ENCODE measurements at places on chromosomes 4 and X.

DNA sequence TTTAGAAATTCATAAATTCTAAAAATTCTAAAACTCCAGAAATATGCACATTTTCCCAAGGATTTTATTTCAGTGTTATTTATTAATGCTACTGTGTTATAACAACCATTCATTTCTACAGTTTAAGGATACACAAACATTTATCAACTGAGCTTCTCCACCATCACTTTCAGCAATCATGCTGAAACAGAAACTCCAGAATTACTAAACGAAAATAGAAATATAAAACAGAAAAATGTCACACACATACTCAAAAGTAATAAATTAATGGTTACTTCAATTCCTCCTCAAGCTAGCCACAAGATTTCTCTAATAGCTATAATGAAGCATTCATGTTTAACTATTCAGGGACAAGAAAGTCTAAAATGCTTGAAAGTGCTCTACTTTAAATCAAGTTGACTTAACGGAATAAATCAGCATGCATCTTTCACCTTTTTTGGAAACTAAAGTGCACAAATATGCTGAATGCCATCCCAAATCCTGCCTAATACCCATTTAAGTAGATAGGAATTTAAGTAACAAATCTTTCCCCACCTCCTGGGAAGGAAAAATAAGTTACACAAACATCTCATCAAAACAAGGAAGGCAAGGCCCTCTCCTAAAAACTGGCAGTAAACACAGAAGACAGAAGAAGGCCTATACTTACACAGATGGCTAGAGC lies 563 bp downstream of the FAM13A start:
- DNase-seq, result no peak

GRCh38 chr4:184292877-184293276 lies 75.2 kb upstream of the ENPP6 start:
- DNase-seq, result no peak

DNA sequence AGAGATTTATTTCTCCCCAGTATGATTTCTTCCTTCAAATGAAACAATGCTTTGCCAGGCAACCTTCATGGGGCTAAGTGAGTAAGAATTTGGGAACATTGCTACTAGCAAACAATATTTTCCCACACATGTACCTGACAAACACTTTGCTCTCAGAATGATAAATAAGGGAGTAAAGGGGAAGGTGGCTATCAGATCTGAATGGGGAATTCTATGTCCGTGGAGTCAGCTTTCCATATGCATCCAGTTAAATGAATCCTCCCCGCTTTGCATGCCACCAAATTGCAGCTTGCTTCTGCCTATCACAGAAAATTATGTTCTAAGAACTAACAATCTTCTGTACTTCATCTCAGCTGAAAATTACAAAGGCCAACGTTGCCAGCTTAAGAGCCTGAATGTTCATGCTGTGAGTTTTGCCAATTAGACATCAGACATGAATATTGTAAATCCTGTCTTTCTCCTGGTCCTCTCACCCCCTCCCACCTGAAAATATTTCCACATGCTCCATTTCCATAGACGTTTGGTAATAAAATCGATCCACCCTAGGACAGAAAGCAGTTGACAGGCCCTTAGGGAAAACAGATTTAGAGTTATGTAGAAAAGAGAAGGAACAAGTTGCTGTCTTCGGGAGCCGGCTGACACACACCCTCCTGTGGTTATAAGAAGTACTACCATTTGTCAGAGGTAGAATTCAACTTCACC lies 6.3 kb downstream of the MEPE start:
- DNase-seq, result peak; percentile 62

- no peak for DNase-seq
Measured at GRCh38 chr4:128538111-128538882, 250.7 kb upstream of the PGRMC2 start.

DNA sequence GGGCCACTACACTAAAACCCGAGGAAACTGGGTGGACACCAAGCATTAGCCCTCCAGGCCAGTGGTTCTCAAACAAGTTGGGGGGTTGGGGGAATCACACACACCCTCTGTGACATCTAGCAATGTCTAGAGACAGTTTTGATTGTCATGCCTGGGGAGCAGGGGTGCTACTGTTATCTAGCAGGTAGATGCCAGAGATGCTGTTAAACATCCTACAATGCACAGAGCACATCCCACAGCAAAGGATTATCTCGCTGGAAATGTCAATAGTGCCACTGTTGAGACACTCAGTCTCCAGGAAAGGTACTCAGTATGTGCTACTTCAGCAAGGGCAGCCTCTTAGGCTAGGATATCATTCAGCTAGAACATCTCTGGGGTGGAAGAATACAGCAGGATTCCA lies 1.3 kb downstream of the SMC1A start:
- DNase-seq, result no peak

- DNase-seq, result peak; percentile 2
Measured at GRCh38 chrX:145190801-145191389, 56.4 kb upstream of the SPANXN1 start.

DNA sequence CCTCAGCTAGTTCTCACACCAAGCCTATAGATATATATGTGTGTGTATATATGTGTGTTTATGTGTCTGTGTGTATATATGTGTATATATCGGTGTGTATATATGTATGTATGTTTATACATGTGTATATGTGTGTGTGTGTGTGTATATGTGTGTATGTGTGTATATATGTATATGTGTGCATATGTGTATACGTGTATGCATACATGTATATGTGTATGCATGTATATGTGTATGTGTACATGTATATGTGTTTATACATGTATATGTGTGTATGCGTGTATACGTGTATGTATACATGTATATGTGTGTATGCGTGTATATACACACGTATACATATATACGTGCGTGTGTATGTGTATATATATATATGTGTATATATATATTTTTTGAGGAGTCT lies 18.3 kb downstream of the GTPBP6 start:
- DNase-seq, result no peak

- DNase-seq, result no peak
Measured at GRCh38 chrX:154738011-154738738, 12.7 kb downstream of the GAB3 start.

GRCh38 chrX:50812995-50813842 lies 775 bp downstream of the SHROOM4 start:
- DNase-seq, result peak; percentile 16

GRCh38 chrX:50680990-50681389 lies 133.0 kb downstream of the SHROOM4 start:
- DNase-seq, result no peak

DNA sequence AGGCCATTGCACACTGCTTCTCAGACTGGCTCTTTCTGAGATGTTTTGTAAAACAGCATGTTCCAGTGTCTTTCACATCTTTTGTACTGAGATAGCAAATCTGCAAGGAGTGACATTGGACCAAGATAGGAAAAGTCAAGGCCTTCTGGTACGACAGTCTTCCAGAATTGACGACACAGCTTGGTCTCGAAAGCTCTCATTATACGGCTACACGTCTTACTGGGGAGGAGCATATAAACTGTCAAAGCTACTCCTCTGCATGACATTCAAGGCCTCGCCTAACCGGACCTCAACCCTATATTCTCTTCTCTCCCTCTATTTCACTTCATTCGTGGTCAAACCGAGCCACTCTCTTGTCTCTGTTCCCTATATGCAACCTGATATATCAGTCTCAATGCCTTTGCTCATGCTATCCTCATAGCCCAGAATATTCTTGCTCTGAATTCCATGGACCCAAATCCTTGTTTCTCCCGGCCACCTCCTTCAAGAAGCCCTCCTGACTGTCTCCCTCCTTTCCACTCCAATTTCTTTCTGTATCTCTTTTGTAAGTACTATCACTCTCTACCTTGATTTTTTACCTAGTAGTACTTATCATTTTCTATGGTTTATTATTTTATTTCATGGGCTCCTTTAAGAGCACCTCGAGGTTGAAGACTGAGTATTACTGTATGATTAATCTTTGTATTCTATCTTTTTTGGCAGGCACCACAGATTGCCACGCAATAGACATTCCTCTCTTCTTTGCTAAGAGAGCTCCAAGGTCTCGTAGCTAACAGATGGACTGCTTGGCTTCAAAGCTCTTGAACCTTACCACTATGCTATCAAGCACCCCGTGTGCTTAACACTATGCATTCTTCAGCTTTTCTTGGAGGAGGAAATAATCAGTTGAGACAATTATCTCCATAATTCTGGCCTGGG lies 35.1 kb downstream of the RBM47 start:
- no peak for DNase-seq

DNA sequence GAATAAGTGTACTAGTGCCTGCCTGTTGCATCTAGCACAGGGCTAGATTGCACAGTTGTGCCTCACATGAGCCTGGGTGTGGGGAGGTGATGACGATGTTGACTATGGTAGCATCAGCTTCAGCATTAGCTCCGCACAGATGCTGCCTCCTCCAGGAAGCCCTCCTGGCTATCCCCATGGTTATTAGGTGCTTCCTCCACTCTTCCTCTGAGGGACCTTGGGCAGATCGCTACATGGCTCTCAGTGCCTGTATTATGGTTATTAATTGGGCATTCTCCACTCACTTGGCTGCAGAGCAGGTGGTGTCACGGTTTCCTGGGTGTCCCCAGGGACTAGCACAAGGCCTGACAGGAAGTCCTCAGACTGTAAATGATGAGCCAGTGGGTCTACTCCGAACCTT lies 325.6 kb downstream of the ARHGAP10 start:
- no peak for DNase-seq

GRCh38 chr4:40789031-40789430 lies 39.3 kb downstream of the NSUN7 start:
- DNase-seq, result peak; percentile 43

DNA sequence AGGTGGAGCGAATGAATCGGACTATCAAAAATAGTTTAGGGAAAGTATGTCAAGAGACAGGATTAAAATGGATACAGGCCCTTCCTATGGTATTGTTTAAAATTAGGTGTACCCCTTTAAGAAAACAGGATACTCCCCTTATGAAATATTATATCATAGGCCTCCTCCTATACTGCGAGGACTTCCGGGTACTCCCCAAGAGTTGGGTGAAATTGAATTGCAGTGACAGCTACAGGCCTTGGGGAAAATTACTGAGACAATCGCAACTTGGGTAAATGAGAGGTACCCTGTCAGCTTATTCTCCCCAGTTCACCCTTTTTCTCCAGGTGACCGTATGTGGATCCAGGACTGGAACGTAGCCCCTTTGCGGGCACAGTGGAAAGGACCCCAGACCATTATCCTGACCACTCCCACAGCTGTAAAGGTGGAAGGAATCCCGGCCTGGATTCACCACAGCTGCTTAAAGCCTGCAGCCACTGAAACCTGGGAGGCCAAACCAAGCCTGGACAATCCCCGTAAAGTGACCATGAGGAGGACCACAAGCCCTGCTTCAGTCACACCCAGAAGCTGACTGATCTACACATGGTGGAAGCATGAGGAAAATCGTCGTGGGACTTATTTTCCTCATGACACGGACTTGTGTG lies 1138.1 kb downstream of the ARAP2 start:
- no peak for DNase-seq

- peak; percentile 70 for DNase-seq
Measured at GRCh38 chrX:15786915-15787314, 3.4 kb upstream of the ZRSR2 start.

GRCh38 chr4:108890484-108890881 lies 127.6 kb upstream of the ETNPPL start:
- no peak for DNase-seq

DNA sequence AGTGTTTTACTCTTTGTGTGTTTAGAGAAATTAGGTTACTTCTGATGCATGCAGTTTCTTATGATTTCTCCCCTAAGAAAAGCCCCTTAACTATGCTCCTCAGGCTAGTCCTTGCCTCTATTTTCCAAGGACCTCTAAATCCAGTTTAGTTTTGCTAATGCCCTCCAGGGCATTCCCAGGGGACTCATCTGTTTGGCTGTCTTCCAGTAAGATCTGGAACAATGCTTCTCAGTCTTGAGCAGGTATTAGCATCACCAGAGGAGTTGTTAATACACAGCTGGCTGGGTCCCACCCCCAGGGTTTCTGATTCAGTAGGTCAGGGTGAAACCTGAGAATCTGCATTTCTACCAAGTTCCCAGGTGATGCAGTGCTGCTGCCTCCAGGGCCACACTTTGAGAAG lies 56.9 kb downstream of the OTC start:
- DNase-seq, result no peak

- no peak for DNase-seq
Measured at GRCh38 chr4:170057866-170058265, 31.7 kb upstream of the MFAP3L start.

DNA sequence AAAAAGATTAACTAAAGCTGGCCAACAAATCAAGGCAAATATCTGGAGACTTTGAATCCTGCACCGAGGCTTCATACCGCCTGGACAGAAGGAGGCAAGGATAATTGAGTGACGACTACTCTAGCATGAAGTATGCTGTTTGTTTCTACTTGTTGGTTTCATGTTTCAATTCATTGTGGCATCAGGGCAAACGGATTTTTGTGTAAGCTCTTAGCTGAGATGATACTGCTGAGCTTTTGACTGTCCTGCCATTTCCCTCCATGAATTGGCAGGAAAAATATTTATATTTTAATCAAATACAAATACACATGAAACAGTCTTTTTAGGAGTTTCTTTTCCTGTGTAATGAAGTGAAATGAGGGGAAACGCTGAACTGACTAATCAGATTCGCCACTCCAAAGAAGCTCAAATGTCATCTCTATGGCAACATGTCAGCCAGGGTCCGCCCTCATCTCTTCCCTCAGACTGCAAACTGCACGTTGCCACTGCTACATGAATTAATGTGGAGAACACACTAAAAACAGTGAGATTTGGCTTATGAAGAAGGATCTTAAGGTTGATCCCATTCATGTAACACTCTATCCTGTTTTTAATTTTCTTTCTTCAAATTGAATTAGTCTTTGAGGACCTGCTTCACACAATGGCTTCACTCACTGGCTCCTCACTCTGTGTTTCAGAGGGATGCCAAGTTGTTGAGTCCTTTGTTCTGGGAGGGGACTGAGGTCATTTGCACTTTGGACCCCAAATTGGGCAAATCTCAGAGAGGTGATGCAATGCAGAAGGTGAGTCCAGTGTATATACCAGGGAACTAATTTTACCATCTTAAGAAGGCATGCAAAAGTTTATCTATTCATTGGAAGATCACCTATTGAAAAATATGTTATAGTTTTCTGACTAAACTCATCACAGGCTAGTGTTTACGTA lies 149.6 kb upstream of the MID1 start:
- no peak for DNase-seq

GRCh38 chr4:109494563-109494962 lies 60.9 kb downstream of the SEC24B start:
- no peak for DNase-seq

DNA sequence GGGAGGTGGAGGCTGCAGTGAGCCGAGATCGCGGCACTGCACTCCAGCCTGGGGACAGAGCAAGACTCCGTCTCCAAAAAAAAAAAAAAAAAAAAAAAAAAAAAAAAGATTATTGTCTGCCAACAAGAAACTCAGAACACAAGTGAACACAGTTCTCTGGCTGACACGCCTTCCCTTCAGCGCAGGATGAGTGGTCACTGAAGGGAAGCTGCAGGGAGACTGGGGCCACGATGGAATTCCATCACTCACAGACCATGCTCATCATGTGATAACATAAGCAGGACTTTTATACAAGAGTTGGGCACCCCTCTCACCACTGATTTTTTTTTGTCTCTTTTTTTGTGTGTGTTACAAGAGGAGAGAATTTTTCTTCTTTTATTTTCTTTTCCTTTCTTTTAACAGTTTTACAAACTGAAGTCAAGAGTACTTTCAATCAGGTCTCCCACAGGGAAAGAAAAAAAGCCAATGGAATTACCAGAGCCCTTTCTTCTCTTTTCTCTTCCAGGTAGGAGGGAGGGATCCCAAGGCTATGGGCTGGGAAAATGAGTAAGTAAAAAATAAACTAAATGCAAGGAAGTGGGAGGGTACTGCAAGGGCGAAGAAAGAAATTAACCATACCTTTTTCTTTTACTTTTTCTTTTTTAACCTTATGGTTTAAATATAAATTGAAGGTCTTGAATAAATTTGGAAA lies 435.6 kb downstream of the GPM6A start:
- DNase-seq, result no peak

- no peak for DNase-seq
Measured at GRCh38 chr4:100657187-100657586, 139.4 kb upstream of the EMCN start.
